ENCODE measurements at places on chromosomes 4 and X.

DNA sequence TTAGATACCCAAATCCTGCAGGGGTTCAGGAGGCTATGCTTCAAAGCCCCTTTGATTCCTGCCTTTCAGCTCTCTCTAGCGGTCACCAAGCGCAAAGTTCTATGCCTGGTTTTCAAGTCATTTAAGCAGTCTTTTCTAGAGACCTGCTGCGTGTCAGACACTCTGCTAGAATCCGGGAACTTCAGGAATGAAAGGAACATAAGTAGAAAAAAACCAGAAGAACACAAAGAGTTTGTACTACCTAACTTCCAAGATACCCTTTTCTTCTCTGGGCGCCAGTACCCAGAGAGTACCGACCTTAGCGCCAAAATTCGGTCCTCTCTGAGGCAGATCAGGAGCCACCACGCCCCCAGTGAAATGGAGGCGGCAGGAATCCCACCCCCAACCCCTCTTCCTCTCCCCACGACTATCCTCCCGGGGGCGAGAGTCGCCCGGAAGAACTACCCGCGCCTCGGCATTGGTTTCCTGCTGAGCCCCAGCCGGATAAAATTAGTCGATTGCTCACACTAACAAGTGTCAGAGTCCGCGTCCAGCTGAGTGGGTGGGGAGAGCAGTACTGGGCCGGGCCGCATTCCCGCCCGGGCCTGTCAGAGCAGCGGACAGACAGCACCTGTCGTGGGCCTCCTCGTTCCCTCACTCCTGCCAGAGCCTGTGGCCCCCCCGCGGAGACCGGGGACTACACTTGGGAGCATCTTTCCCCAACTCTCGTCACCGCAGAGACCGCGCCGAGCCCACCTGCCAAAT lies 78.8 kb downstream of the RLIM start:
- no peak for DNase-seq

DNA sequence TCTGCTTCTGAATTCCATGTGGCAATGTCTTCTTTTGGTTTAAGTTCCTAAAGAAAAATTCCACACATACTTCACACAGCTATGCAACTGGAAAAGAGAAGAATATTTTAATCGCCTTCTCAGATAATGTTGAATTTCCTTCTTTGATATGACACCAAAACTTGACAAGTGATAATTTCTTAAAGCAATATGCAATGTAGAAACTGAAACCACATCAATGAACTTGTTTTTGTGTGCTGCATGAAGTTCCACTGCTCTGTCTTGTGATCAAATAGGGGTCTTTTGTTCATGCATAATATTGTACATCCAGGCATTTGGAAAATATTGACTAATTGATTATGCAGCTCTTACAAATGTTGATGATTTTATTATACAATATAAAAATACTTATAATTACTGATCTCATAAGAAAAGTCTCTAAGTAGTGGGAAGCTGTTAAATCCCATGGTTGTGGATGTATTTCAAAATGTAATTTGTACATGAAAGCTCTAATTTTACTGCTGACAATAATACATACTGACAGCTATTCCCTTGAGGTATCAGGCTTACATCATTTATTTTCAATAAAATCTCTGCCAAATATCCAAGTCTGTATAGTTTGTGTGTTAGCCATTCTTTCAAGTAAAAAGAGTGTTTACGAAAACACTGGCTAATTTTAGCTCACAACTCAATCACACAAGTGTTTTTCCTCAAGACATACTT lies 56.5 kb downstream of the AGA start:
- DNase-seq: no peak

DNA sequence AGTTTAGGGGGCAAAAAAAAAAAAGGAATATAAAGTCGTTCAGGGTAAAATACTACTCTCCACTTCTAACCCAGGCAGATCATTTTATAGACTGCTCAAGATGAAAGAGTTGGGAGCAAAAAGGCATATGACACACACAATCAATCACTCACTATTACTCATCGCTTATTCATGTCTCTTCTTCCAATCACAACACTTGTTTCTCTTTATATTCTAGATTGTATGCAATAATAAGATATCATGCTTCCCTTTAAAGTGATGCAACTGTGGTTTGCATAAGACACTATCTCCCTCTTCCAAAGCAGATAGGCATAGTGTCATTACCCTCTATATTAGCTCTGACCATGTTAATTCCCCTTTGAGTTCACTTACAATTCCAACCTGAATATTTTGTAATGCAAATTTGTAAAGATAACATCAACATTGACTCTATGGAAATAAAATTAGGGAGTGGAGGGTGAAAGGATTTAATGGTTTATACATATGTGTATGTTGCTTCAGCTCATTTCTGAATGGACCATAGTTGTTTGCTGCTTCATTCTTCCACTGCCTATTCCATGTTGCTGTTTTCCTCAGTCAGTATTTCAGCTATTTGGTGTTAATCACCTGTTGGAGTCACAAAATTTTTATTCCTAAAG lies 154.9 kb upstream of the EPHA5 start:
- no peak for DNase-seq

GRCh38 chr4:47213971-47214370 lies 182.6 kb downstream of the GABRB1 start:
- no peak for DNase-seq

GRCh38 chrX:133544115-133544514 lies 128.8 kb upstream of the GPC4 start:
- no peak for DNase-seq

GRCh38 chr4:168164915-168165548 lies 72.7 kb downstream of the ANXA10 start:
- no peak for DNase-seq

DNA sequence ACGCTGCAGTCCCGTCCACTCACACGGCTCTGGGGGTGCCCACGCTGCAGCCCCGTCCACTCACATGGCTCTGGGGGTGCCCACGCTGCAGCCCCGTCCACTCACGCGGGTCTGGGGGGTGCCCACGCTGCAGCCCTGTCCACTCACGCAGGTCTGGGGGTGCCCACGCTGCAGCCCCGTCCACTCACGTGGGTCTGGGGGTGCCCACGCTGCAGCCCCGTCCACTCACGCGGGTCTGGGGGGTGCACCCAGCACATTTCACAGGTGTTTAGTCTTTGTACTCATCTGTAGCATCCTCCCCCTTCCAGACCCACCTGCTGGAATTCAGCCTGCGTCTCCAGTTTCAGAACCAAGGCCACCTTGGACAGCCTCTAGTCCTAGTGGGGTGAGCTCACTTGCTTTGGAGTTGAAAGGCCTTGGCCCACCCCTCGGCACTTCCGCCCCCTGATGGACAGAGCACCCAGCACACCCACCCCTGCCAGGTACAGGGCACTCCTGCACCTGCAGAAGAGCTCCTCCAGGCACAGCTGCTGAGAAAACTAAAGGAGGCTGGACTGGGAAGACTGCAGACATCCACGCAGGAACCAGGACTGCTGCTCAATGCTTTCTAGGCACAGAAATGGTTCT lies 73.0 kb downstream of the ABLIM2 start:
- no peak for DNase-seq

- DNase-seq: no peak
These were observed 41.8 kb upstream of the CEP135 start for GRCh38 chr4:55906989-55907388.

GRCh38 chr4:114603497-114603896 lies 4.9 kb downstream of the UGT8 start:
- DNase-seq: no peak

DNA sequence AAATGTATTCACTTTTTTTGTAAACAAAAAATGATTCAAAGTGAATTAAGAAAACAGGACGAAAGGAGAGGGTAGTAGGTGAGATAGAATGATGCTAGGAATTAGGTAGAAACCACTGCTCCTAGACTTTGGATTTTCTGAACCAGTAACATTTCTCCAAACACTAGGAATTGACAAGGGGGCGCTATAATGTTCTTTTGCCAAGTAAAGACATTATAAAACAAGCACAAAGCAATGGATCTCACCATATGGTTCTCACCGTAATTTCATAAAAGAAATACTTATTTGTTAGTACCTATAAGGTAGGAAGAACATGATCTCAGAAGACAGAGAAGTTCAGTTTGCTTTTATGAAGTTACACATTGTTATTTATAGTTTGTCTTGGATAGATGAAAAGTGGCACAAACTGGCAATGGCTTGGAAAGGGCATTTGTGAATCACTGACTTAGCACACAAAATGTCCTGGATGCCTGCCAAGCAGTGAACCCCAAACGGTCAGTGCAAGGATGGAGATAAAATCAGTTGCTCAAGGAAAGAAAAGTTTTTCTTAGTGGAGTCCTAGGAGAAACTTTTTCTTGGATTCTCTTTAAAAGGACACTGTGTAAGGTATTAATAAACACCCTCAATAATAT lies 8.1 kb upstream of the TBC1D1 start:
- no peak for DNase-seq

- DNase-seq: no peak
These were observed 43.6 kb upstream of the BMP2K start for GRCh38 chr4:78732332-78733104.

DNA sequence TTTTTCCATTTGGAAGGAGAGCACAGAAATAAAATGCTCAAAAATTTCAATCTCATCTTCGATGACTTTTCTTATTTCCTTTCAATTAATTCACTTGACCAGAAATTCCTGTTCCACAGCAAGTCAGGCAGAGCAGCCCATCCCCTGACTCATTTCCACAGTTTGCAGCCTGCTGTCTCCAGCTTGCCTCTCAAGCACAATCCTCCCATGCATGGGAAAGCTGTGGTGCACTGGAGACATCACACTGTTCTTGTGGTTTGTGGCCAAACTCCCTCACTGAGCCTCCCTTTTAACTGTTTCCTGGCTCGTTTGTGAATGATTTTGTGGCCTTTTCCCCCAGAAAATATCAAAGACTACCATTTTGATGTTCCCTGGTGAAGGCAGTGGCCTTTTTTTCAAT lies 114.0 kb upstream of the ENPEP start:
- DNase-seq: no peak

GRCh38 chr4:99876946-99877345 lies 17.3 kb downstream of the LAMTOR3 start:
- DNase-seq: no peak
